ENCODE measurements at places on chromosomes 6 and 20.

- no peak for DNase-seq
These were observed 154.0 kb downstream of the ZDHHC14 start for GRCh38 chr6:157534977-157535339.

DNA sequence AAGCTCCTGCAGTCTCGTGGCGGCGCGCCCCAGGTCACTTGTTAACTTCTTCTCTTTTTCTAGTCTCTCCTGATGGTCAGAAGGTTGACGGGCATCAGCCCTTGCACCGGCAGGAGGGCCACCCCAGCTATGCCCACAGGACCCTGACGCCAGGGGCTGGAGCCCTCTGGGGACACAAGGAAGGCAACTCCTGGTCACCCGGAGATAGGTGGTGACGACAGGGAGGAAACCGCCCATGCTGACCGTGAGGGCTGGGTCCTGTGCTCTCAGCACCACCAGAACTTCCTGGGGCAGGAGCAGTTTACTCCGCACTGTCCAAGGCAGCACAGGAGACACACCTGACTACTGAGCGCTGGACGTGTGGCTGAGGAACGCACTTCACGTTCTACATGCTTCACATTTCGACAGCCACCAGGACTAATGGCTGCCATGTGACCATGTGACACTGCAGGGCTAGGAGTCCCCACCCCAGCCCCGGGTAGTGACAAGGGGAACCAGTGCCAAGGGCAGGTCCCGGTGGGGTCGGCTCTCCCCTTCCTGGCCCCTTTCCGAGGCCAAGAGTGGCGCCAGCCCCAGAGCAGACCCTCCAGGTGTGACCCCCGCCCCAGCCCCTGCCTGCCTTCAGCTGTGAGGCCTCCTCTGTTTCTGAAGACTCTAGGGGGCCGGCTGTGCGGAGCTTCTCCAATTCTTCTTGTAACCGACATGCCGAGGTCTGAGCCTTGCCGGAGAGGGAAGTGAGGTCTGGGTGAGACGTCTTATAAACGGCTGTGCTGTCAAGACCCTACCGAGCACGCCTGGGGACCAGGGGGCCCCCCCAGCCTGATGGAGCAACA is 45.2 kb downstream of the DSTN start:
- no peak for DNase-seq

GRCh38 chr6:169841251-169841650 is 89.8 kb downstream of the ERMARD start:
- DNase-seq = no peak

DNA sequence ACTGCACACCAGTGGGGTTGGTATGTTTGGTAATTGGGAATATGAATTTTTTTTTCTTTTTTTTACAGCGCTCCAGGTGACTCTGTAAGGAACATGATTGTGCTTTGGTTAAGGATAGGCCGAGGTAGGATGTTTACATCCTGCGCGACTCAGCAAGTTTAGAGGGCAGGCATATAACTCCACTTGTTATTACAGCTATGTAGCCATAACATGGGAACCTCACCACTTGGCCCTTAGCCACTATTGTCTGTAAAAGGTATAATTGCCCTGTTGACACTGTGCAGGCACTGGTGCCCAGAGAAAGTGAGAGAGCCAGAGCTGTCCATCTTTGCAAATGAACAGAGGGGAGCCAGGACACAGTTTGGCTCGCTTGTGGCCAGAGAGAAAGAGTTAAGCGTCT is 172.9 kb downstream of the MCHR2 start:
- no peak for DNase-seq

- peak; percentile 65 for DNase-seq
These were observed 510.7 kb upstream of the SULF2 start for GRCh38 chr20:48295966-48296421.

- peak; percentile 27 for DNase-seq
These were observed 27.8 kb upstream of the TMEM14A start for GRCh38 chr6:52643158-52643557.

- no peak for DNase-seq
These were observed 86.5 kb downstream of the LYRM4 start for GRCh38 chr6:5174244-5174643.
